Endothelial cell (in vitro differentiated cells): ENCODE measurements at places on chromosomes 6 and 20. TPM values are rescaled to one million over a fixed set of nuclear protein-coding genes. Genes with fewer than 3 reads are reported as not detected.

Gene SLC12A5
- total RNA-seq = 8.8 TPM

Gene ASIP
- total RNA-seq = not detected

DNA sequence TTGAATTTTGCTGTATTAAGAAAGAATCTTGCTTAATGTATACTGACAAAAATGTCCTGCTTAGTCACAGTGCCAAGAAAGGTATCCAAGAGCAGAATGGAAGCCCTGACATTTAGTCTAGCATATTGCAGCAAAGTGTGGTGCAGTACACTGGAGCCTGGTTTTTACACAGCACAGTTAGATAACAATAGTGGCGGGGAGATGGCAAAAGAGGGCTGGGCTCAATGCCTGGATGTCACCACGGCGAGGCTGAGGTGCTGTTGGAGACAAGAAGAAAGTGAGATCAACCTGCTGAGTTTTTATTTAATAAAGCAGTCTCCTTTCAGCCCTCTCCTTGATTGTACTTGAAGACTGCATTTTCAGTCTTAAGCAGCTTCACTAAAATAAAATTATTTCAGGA lies 426.0 kb downstream of the LMBRD1 start:
- peaks cover 1% of the 10 kb centered on the region for H3K27me3 ChIP-seq
- H3K4me3 ChIP-seq = no peak overlapping the region
- H3K36me3 ChIP-seq = no peaks in the 10 kb centered on the region

DNA sequence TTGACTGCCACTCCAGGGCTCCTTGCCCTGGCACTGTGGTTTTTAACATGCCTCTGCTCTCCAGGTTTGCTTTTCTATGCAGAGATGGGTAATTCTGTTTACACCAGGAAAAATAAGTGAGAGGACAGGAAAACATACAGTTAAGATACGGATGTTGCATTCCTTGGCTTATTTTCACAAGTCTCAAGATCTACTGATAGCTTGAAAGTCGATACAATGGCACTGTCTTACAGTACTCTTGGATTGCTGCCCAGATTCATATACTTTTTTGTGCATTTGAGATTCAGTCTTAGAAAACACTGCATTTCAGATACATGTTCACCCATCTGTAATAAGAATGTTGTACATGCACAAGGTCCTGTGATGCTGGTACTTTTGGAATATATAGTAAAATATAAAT lies 159.6 kb upstream of the FLRT3 start:
- H3K4me3 ChIP-seq = no peak overlapping the region
- H3K36me3 ChIP-seq = no peaks in the 10 kb centered on the region

DNA sequence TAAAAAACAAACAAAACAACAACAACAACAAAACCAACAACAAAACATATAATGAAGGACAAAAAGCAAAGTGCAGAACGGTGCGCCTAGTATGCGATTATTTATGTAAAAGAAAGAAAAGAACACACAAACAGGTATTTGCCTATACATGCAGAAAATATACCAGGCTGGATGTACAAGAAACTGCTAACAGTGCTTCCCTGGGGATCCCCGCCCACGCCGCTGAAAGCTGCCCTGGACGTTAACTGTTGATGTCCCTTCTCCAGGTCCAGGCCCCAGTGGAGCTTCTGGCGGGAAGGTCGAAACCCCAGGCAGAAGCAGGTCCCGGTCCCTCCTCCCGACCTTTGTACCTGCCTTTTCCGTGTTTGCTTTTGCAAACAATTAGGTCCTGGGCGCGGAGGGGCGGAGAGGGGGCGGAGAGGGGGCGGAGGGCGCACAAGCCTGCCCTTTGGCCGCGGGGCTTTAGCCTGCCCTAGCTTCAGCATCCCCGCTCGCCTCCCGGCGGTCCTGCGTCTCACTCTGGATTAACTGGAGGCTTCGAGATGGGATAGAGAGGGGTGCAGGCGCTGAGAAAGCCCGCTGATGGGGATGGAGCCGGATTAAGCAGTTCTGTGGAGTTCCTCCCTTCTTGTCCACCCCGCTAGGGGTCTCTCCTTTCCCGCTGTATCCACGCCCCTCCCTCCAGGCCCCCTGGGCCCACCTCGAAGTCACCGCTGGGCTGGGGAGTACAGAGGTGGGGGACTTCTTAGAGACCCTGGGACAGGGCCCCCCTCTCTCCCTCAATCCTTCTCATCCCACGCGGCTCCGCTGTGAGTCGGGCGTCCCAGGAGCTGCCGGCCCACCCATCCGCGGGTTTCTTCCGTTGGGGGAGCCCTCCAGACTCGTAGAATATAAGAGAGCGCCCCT lies 8.2 kb upstream of the AHCY start:
- H3K27me3 ChIP-seq = peaks cover 5% of the 10 kb centered on the region
- peak; percentile 41 for DNase-seq
- H3K27ac ChIP-seq = peak overlapping the region; percentile 38
- H3K36me3 ChIP-seq = peaks cover 3% of the 10 kb centered on the region
- peak overlapping the region; percentile 60 for H3K4me3 ChIP-seq
- peaks cover 3% of the 10 kb centered on the region for H3K4me1 ChIP-seq

DNA sequence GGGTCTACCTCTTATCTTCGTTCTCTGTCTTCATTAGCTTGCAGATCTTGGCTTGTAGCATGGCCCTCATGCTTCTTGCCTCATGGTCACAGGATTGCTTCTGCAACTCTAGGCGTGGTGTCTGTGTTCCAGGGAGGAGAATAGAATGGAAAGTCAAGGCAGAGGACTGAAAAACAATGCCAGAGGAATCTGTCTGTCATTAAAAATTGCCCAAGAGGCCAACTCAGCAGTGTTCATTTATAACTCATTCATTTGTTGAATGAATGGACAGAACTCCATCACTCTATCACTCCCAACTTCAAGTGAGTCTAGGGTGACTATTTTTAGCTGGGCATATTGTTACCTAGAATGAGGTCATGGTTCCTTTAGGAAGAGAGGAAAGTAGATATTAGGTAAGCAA lies 179.6 kb downstream of the UST start:
- no peaks in the 10 kb centered on the region for H3K36me3 ChIP-seq
- H3K4me3 ChIP-seq = no peak overlapping the region
- H3K27ac ChIP-seq = no peak overlapping the region
- peaks cover 10% of the 10 kb centered on the region for H3K4me1 ChIP-seq
- no peak for DNase-seq

DNA sequence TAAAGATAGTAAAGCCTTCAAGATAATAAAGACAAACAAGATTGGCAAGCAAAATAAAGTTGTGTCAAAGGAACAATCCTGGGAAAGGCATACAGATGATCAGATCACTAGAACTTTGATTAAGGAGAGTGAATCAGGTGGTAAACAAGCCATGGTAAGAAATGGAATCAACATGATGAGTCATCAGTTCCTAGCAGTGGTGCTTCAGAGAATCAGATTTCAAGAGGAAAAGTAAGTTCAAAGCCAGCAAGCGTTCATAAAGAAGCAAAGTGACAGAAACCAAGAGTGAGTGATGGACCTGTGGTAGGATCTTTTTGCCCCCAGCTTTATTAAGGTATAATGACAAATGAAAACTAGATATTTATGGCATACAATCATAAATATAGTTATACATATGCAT lies 340.4 kb downstream of the TPBG start:
- H3K4me3 ChIP-seq = no peak overlapping the region
- no peak for DNase-seq
- peaks cover 2% of the 10 kb centered on the region for H3K27me3 ChIP-seq
- H3K4me1 ChIP-seq = no peaks in the 10 kb centered on the region
- H3K36me3 ChIP-seq = no peaks in the 10 kb centered on the region

DNA sequence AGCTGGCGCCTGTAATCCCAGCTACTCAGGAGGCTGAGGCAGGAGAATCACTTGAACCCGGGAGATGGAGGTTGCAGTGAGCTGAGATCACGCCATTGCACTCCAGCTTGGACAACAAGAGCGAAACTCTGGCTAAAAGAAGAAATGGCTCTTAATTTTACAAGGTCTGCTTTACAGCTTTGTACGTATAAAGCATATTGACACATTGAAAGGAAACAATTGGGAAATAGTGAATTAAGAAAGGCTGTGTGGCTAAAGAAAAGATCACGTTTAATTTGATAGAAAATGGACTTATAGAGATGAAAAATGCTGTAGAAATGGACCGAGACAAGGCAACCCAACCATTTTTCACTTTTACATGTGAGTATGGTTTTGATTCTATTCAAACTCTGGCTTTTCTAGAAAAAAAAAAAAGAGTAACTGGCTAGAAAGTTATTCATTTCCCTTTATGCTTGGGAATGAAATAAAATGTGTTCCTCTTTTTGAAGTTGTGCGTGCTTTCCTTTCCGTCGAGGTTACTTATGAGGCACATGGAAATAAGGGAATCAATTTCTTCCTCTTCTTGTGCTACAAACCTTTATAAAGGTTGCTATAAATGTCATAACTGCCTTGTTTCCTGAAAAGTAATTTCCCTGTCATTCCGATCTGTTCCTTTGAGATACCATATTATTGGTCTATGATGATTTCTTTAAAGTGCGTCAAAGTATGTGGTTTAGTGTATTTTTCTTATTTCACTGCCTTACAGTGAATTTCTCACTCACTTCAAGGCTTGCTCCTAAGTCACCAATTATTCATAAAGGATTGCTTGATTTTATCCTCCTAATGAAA lies 29.4 kb downstream of the PFDN4 start:
- peaks cover 1% of the 10 kb centered on the region for H3K27me3 ChIP-seq
- no peak overlapping the region for H3K4me3 ChIP-seq
- no peaks in the 10 kb centered on the region for H3K36me3 ChIP-seq
- no peak for DNase-seq
- no peak overlapping the region for H3K27ac ChIP-seq

DNA sequence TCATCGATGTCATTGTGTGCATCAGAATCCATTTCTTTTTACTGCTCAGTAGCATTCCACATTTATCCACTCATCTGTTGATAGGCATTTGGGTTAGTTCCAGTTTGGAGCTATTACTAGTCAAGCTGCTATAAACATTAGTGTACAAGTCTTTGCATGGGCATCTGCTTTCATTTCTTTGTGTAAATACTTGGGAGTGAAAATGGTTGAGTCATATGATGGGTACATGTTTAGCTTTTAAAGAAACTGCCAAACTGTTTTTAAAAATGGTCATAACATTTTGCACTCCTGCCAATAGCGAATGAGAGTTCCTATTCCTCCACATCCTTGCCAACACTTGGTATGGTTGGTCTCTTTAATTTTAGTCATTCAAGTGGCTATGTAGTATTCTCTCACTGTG lies 21.2 kb upstream of the SLC22A2 start:
- no peak overlapping the region for H3K4me3 ChIP-seq
- no peak for DNase-seq
- peaks cover 11% of the 10 kb centered on the region for H3K4me1 ChIP-seq

DNA sequence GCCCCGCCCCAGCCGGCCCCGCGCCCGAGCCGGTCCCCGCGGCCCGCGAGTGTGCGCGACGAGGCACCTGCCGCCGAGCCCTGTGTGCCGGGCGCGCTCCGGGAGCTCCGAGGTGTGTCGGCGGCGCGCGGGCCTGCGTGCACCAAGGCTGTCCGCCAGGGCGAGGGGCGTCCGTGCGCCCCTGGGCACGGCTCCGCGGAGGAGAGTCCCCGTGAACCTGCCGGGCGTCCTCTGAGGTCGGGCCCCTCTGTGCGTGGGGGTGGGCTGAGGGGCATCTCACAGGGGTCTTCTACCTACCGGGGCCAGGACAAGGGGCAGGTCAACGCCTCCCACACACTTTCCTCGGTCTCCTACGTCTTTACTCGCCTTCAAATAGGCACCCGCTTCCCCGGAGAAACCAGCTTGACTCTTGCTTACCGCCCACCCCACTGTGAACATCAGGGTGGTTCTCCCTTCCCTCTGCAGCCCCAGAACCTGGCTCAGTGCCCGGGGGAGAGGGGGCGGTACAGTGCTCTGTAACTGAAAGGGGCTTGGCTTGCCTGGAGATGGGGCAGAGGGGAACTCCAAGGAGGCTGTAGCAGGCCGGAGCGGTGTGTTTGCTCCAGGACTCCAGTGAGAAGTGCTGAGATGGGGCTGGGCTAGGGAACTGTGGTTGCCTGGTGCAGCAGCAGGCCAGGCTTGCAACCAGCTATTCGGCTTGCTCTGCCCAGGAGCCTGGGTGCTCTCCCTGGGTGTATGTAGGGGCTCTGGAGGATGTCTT lies at the start of gene SAMD10:
Gene SAMD10, minus strand, starts transcription at position 86 of the 760 bp plus-strand sequence. CDS start 175 bp downstream, outside the sequence.
- DNase-seq = peak; percentile 66
- H3K4me1 ChIP-seq = peaks cover 30% of the 10 kb centered on the region
- H3K36me3 ChIP-seq = peaks cover 16% of the 10 kb centered on the region
- peaks cover 12% of the 10 kb centered on the region for H3K27me3 ChIP-seq

DNA sequence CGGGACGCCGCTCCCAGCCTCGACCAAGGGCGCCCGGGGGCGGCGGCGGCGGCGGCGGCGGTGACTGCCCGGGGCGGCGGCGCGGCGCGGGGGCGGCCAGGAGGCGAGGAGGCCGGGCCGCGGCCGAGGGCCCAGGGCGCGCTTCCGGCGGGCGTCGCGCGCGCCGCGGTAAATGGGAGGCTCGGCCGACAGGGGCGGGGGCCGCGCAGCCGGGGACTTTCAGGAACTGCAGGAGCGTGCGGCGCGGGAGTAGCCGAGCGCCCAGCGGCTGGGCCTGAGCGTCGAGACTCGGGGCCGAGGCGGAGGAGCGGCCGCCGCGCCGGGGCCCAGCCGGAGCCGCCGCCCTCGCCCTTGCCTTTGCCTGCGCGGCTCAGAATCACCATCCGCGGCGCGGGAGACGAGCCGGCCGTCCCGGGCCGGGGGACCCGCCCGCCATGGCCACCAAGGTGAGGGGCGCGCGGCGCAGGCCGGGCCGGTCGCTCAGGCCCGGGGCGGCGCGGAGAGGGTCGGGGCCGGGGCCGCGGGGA lies at the start of gene SNX9:
Gene SNX9, plus strand, starts transcription at position 246 of the 527 bp plus-strand sequence. Its CDS starts 189 bp downstream, at position 435.
- peak; percentile 74 for DNase-seq
- peaks cover 37% of the 10 kb centered on the region for H3K4me1 ChIP-seq
- H3K27me3 ChIP-seq = peaks cover 16% of the 10 kb centered on the region
- H3K4me3 ChIP-seq = peak within 1 kb of the TSS; percentile 92
- H3K27ac ChIP-seq = peak within 1 kb of the TSS; percentile 99
- H3K36me3 ChIP-seq = peaks cover 20% of the 10 kb centered on the region

DNA sequence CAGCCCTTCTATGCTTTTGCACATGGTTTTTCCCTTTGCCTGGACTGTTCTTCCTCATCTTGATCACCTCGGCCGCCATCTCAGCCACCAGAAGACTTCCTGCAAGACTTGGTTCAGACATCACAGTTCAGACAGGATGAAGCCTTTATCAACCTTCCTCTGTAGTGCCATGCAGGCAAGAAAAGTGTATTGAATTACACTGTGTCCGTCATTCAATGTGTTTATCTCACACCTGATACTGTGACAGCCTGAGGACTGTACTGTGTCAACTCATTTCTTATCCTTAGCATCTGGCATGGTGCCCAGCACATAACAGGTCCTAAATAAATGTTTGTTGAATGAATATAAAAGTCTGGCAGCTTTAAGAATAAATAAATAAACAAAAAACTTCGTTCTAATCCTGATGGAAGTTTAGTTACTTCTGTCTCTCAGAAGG lies 133.3 kb upstream of the MAN1A1 start:
- no peak for DNase-seq
- no peak overlapping the region for H3K4me3 ChIP-seq
- no peaks in the 10 kb centered on the region for H3K27me3 ChIP-seq
- no peak overlapping the region for H3K27ac ChIP-seq
- H3K4me1 ChIP-seq = peaks cover 6% of the 10 kb centered on the region

DNA sequence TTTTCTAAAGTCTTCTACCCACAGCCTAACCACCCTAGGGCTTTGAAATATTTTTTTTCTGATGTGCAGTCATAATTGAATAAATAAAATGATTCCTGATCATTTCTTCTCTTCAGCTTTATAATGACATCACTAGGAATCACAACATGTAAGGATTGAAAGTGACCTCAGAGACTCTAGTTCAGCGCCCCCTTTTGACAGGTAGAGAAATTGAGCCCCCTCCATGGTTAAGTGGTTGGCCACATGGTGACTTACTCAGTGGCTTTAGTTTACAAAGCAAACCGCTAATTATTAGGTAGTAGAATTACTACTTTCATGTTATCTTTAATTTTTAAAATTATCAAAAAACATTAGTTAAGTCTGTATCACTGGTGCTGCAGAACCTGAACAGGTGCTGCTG lies 13.3 kb upstream of the SLC2A12 start:
- no peak overlapping the region for H3K4me3 ChIP-seq
- H3K27ac ChIP-seq = no peak overlapping the region
- no peaks in the 10 kb centered on the region for H3K27me3 ChIP-seq
- DNase-seq = peak; percentile 23
- no peaks in the 10 kb centered on the region for H3K36me3 ChIP-seq
